ENCODE measurements at places on chromosomes 4 and X. TPM values are rescaled to one million over a fixed set of nuclear protein-coding genes. Genes with fewer than 3 reads are reported as not detected.
A peak's percentile ranks its signal among the peaks of the same experiment; 100 is the strongest.

Gene AFM
- total RNA-seq: not detected

Gene SLC25A53
- 12.6 TPM for total RNA-seq

Gene CCNA2
- total RNA-seq: 175 TPM

Gene MAPK10
- 2.0 TPM for total RNA-seq

DNA sequence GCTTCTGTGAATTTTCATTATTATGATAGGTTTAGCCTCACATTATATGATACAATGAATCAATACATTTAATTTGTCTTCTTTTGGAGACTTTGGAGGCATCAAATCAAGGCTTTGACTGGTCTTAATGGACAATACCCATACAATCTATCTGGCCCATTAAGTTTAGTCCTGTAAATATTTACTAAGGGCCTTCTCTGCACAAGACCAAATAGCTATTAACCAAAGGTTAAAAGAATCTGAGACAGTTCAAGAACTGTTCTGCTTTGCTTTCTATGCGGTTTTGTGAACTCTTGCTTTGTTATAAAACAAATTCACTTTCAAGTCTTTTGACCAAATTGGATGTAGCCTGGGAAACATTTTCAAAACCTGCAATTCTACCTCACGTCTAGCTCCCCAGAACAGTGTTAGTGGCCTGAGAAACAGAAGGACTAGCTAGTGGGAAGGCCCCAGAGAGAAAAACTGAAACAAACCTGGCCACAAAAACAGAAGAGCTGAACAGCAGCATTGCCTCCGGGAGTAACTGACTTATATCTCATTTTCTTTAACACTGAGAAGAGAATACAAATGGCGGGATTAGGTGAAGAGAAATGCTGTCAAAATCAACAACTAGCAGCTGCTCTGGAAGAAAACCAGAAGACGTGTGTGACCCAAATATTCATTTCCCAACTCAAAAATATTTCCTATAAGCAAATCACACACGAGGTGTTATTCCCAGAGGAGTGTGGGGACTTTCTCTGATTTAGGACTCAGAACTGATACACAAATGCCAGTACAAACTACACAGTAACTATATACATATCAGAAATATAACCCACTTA is 548 bp downstream of the TLR1 start:
- no peak for DNase-seq

DNA sequence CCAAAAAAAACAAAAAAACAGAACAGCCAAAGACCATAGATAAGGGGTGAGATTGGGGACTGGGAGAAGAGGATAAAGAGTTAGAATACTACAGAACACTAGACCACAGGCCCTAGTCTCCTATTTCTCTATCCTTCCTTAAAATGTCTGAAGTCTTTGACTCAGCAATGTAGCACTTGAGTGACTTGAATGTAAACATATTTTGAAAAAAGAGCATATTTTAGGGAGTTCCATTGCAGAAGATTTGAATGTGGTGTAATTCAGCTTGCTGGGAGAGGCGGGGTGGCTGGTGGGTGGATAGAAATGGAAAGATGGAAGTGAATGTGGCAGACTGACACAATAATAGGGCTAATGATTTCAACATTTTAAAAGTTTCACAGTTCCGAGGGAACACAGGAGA is 144.9 kb downstream of the CHIC2 start:
- no peak for DNase-seq

DNA sequence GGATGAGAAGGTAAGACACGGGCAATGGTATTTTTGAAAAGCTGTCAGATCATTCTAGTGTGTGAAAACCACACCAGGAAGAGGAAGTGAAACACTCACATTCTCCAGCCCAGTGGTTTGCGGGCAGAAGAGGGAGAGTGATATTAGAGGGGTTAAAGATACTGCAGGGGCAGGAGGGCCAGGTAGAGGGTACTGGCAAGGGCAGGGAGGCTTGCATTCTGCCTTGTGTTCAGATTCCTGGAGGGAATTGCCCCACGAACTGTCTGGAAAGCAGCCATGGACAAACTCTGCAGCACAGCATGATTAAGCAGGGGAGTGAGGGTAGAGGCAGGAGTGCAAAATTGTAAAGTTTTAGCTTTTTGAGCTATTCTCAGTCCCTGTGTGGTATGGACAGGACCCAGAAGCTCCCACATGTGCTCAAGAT is 30.9 kb downstream of the NIPAL1 start:
- DNase-seq: peak; percentile 59

DNA sequence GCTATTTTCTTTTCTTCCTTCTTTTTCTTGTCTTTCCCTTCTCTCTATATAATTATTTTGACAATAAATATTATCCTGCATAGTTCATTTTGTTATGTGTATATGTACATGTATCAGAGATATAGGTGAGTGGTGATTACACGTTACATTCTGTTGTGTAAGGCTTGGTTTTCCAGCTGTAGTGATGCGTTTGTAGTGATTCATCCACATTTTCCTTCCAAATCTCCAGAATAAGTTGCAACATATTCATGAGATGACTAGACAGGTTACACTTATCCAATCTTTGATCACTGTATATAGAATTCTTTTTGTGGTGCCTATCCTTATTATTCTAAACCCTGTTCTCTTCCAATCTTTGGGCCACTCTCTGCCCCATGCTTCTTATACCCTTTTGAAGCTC is 540.2 kb downstream of the GBA3 start:
- DNase-seq: peak; percentile 66

GRCh38 chrX:4627414-4627813 is 914.0 kb upstream of the PRKX start:
- DNase-seq: no peak

GRCh38 chr4:158161551-158162354 is 11.1 kb downstream of the GASK1B start:
- DNase-seq: peak; percentile 82

GRCh38 chrX:43663173-43663572 is 7.1 kb downstream of the MAOA start:
- DNase-seq: no peak

GRCh38 chrX:100328351-100328750 is 81.7 kb downstream of the PCDH19 start:
- no peak for DNase-seq

GRCh38 chrX:5306654-5307121 is 922.0 kb downstream of the NLGN4X start:
- peak; percentile 10 for DNase-seq

DNA sequence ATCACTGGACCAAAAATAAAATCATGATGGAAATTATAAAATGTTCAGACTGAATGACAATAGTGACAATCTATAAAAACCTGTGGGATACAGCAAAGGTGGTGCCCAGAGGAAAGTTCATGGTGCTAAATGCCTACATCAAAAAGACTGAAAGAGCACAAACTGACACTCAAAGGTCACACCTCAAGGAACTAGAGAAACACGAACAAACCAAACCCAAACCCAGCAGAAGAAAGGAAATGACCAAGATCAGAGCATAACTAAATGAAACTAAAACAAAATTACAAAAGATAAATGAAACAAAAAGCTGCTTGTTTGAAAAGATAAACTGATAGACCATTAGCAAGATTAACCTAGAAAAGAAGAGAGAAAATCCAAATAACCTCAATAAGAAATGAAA is 78.7 kb downstream of the ANAPC10 start:
- DNase-seq: no peak

DNA sequence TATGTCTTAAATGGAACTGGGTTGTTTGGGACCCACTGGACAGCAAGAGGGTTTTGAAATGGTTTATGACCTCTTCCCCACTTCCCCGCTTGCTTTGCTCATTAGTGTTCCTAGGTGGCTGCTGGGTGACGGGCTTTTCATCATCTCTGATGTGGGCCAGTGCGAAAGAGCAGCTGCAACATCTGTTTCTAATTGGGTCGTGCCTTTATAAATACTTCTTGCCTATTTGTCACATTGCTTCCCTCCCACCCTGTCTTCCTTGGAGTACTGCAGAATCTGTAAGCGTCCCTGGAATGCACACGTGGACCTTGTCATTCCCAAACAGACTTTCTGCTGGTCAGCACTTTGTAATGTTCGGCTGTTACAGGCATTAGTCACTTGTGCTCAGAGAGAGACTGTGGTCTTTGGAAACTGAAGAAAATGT is 35.2 kb downstream of the SEPTIN11 start:
- DNase-seq: peak; percentile 92

- DNase-seq: no peak
Observed at GRCh38 chr4:165630671-165631070, 242.4 kb upstream of the TLL1 start.

DNA sequence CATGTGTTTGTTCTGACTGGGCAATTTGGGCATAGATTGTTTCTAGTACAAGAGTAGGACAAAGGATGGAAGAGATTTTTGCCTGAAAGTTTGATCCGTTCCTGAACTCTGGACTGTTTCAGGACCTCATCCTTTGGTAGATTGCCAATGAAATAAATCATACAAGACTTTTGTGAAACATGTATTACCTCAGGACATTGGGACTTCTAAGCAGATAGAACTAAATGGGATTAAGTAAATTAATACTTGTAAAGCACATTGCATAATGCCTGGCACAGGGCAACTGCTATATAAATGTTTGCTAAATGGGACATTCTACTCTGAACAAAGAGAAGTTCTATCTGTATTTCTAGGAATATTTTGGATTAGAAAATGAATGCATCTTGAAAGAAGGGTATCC is 164.8 kb upstream of the RPS6KA3 start:
- DNase-seq: no peak

- no peak for DNase-seq
Observed at GRCh38 chr4:78776079-78776728, at the start of gene BMP2K. BMP2K (plus strand) TSS chr4:78776350; CDS start chr4:78776544, 194 bp downstream.

GRCh38 chrX:107710617-107711391 is 64.8 kb downstream of the TSC22D3 start:
- peak; percentile 91 for DNase-seq

DNA sequence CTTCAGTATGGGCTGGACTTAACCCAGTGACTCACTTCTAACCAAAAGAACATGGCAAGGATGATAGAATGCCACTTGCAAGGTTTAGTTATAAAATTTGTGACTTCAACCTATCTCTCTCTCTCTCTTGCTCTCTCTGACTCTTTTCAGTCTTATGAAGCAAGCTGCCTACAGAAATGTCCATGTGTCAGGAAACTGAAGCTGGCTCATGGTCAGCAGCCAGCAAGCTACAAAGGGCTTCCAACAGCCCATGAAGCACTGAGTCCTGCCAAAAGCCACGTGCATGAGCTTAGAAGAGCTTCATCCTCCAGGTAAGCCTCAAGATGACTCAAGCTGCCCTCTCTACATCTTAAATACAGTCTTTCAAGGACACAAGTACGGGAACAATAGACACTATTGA is 100.3 kb downstream of the HS3ST1 start:
- DNase-seq: peak; percentile 10

- no peak for DNase-seq
Observed at GRCh38 chr4:133777661-133778060, 423.9 kb downstream of the PABPC4L start.

DNA sequence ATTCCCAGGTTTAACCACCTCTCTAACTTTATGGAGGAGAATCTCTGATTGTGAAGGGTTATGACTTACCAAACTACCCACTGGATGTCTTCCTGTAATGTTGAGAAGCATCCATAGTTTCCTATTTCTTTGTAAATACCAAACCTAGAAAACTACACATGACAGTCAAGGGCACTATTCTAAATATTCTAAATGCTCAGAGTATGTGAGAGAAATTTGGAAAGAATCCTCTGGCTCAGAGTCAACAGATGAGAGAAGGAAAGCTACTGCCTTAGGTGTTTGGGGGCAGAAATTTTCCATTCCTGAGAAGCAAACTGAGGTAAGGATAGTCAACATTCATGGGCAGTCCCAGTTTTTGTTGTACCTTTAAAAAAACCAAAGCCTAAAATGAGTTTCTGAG is 155.8 kb downstream of the KCNIP4 start:
- DNase-seq: no peak

GRCh38 chr4:8200302-8200975 is 1.3 kb downstream of the SH3TC1 start:
- DNase-seq: no peak

DNA sequence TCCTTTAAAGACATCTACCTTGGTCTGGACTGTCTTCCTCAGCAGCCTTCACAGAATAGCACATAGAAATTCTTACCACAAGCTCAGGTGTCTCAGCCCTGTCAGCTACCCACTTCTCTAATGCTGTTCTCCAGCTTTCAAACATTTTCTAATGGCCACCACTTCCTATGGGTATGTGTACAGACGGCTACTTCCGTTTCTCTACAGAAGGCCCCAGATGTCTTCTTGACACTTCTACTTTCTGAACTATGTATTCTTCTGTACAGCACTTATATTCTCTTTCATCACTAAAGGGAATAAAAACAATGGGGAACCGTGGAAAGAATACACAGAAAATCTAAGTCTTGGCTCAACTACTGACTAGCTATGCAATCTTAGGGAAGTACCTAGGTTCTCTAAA is 13.3 kb downstream of the OPHN1 start:
- no peak for DNase-seq

GRCh38 chr4:67755974-67756373 is 1.8 kb upstream of the GNRHR start:
- no peak for DNase-seq

- no peak for DNase-seq
Observed at GRCh38 chrX:150696866-150697265, 3.7 kb downstream of the MTMR1 start.

DNA sequence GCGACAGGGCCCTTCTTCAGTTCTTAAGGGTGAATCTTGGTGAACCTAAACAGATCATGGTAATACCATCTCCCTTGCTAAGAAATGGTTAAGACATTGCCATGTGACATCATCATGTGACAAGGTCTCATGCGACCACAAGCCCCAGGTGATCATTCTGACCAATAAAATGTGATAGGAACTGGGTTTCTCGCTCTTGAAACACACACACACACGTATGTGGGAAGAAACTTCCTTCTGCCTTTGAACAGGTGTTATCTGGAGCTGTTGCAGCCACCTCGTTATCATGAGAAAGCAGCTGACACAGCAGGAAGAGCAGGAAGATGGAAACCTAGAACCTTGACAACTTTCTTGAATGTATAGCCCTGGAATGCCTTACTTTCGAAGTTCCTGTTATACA is 10.2 kb downstream of the SOD3 start:
- DNase-seq: no peak

DNA sequence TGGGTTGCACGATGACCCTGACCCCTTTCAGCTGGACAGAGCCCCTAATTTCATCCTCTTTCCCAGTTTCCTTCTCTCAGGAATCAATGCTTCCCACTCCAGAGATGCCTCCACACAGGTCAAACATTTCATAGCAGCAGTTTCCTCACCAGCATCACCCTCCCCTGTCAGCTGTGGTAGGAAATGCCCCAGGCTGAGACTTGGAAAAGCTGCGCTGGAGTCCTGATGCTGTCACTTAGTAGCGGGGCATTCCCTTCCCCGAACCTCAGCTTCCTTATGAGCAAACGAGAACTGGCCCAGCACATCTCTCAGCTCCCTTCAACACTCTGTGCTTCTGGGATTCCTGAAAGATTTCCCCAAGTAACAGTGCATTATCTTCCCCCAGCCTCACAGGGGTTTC is 2.7 kb downstream of the GJB1 start:
- DNase-seq: no peak

DNA sequence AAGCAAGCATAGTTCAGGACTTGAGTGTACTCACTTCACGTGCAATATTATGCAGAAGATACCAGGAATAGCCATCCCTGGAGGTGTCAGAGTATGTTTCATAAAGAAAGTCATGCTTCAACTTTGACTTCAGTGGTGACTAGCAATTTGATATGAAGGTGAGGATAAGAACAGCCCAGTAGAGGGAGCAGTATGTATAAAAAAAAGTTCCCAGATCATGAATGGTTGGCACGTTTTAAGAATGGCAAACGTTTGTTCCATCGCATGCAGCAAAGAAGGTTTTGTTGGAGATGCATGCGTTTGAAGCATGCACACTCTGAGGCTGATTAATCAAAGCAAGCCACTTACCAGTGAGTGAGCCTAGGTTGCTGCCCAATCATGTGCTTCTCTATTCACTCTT is 33.5 kb upstream of the SLITRK4 start:
- DNase-seq: peak; percentile 26
